Stimulated activated naive CD8-positive, alpha-beta T cell treated with anti-CD3 and anti-CD28 coated beads, Interleukin-15, amount 100 ng/mL, for 72 hours (primary cell): ENCODE measurements at places on chromosomes 7 and 10.

DNA sequence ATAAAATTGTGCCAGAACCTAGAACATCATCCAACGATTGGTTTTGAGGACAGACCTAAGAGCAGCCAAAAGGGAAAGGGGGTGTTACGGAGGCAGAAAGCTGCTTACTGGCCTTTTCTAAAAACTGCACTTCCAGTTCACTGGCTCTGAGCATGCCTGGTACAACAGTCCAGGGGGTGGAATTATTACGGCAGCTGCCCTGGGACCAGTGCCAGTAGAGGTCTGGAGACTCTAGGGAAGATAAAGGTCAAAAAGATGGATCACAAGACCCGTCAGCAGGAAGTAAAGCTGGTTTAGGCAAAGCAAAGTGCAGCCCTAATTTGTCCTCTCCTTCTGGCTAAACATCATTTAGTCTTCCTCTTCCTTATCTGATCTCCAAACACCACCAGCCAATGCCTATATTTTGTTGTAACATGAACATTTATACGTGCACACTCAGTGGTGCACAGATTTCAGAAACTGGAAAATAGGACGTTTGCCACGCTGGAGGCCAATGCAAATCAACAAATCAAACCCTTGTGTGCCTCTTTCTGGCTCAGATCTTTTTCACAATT lies 216.4 kb upstream of the DPP6 start:
- DNase-seq: no peak

- no peak for DNase-seq
Measured at GRCh38 chr10:121183236-121183635, 332.1 kb downstream of the WDR11 start.

DNA sequence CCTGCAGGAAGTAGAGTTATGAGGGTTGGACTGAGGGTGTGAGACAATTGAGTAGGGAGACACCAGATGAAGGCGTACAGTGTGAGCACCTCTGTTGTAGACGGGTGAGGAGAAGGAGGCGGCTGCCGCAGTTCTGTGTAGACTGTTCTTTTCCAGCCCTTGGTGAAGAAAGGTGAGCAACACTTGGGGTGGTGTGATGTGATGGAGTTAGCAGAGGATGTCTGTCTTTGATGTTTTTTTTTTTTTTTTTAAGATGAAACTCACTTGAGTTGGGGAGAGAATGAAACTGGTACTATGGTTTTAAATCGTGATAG lies 42.8 kb upstream of the RNF216 start:
- DNase-seq: peak; percentile 46

DNA sequence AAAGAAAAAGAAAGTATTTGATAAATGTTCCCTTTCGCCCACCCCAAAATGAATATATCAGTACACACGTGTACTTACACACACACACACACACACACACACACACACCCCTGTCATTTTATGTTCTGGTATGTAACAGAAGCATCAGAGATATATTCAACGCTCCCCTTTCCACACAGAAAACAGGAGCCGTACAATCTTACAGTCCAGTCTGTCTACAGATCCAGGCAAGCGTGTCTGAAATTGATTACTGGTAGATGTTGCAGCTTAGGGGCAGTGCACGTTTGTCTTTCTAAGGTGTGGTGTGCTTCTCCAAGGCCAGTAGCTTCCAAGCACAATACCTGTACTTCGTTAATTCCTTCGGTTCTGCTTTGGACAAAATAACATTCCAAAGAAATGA lies 143.7 kb upstream of the RNF32 start:
- DNase-seq: no peak

DNA sequence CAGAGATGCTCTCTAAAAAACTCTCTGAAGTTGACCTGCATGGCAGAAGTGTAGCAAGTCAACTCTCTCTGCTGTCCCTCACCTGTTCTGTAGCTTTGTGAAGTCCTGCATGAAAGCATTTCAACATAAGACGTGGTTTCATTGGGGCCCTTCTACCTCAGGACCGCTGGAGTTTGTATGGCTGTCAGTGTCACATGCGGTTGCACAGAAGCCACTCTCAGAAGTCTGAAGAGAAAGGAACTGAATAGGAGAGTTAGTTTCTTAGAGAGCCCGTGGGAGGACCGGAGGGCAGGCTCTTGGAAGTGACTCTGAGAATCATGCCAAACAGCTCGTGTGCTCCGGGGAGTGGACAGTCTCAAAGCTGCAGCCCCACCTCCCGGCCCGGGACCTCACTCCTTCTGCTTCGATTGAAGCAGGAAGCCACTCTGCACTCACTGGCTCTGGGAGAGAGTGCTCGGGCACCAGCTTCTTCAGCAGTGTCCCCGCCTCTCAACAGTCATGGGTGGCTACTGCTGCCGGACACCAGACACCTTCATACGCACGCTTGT lies 486.7 kb downstream of the SDK1 start:
- no peak for DNase-seq

DNA sequence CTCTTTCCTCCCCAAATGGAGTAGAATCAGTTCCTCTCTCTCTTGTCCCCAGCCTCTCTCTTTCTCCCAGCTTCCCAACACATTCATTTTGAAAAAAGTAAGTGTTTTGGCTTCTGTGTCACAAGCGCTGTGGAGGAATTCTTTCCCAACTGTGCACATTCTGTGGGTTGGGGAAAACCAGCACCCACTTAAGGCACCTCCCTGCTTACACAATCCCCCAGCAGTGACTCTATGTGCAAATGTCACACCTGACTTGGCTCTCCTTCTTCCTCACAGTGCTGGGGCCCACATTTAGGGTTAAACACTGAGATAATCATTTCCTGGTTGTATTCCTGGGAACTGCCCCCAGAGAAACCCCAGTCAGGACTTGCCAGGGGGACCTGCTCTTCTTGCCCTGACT lies 358.1 kb upstream of the ZNF32 start:
- no peak for DNase-seq

GRCh38 chr7:135385209-135385608 lies 124.7 kb downstream of the CNOT4 start:
- DNase-seq: no peak

DNA sequence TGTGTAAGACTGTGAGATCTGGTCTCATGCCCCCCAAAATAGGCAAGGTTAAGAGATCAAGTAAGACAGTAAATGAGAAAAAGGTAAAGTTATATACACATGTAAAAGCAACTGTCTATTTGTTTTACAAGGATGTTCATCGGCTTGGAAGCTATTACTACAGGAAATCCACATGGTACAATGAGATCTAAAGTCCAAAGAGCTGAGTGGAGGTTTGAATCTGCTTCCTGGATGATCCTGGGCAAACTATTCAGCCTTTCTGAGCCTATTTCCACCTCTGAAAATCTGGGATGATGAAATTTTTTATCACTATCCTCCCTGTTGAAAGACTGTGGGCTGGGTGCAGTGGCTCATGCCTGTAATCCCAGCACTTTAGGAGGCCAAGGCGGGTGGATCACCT lies 123.0 kb downstream of the IDE start:
- DNase-seq: no peak

GRCh38 chr7:4681886-4682620 lies at the start of gene FOXK1:
TSS of gene FOXK1 (plus strand) at chr7:4682295. CDS start at chr7:4682309, 14 bp downstream.
- DNase-seq: peak; percentile 80

- no peak for DNase-seq
Measured at GRCh38 chr7:46880508-46881196, 701.3 kb downstream of the TNS3 start.

- DNase-seq: no peak
Measured at GRCh38 chr10:7622969-7623368, 43.8 kb downstream of the ITIH5 start.

DNA sequence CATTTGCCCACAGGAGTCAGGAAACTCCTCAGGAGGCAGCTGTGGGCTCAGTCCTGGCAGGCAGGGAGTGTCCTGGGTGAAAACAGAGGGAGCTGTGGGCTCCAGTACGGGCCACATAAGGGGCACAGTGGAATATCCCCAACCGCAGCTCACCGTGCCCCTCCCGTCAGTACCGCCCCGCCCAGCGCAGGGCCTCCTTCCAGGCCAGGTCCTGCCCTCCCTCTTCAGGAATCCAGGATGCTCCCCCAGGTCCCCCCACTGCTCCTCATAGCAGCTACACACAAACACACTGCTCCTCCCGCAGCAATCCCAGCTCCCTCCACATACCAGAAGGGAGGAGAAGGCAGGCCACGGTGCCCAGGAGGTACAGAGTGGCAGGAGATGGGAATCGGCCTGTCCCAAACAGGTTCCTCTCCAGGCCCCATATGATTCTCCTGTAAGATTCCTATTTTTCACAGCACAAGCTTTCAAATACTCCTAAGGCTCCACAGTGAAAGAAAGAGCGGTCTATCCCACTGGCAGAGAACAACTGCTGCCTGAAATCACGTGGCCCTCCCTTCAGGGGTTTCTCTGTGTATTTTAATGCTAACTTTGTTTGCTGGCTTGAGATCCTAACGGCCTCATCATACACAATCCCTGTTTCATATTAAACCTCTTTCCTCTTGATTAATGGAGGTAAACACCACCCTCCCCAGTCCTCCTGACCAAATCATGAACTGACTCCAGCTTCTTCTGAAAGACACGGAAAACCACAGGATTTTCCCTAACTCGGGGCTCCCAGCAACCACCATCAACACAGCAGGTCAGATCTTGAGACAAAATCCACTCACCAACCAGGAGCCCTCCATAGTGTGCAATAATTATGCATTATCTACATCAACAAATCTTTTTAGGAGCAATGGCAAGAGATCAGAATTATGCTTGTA lies 178.7 kb downstream of the TNS3 start:
- DNase-seq: no peak

- DNase-seq: no peak
Measured at GRCh38 chr10:4183761-4184261, 398.8 kb upstream of the KLF6 start.
